ENCODE measurements at places on chromosomes 11 and 22. TPM values are rescaled to one million over a fixed set of nuclear protein-coding genes. Genes with fewer than 3 reads are reported as not detected.

POGLUT3 gene
- 16.0 TPM for total RNA-seq

MMP11 gene
- 16.5 TPM for total RNA-seq

DNA sequence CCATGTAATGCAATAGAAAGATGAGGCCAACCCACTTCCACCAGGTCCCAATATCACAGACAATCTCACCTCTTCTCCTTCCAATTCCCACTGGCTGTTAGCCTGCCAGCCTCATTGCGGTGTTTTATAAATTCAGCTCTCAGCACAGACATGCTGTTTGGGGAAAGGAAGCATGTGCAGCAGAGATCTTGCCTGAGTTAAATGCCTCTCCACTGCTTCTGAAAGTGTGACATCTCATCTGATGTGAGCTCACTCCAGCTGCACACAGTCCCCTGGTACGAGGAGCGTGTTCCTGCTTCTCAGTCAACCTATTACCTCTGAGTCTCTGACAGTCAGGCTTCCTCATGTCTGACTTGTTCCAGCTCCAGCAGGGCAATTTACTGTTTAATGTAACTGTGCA is 122.7 kb upstream of the GUCY1A2 start:
- H3K27ac ChIP-seq, result no peak overlapping the region
- no peak overlapping the region for H3K4me3 ChIP-seq
- H3K27me3 ChIP-seq, result no peaks in the 10 kb centered on the region
- no peaks in the 10 kb centered on the region for H3K4me1 ChIP-seq
- no peak for DNase-seq

DNA sequence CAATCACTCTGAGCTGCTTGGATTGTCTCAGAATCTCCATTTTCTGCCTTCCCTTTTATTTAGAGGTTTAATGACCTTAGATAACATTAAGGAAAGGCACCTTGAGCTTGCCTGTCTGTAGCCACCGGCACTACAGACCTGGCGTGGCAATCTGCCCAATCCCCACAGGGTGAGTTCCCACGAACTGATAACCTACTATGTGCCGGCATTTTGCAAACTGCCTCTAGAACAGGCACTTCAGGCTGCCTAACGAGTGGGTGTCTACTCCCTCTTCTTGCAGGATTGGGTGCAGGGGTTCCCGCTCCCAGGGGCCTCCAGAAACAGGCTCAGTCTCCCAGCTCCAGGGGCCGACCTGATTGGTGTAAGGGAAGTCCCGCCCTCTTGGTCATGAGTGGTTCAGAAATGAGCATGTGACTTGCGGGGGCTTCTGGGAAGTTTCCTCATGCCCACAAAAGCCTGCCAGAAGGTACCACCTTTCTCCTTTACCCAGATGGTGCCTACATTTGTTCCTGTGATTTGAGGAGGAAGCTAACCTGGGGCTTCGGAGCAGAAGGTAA is 120.0 kb upstream of the LDLRAD3 start:
- H3K27ac ChIP-seq, result no peak overlapping the region
- H3K4me1 ChIP-seq, result peaks cover 15% of the 10 kb centered on the region
- DNase-seq, result no peak
- peaks cover 8% of the 10 kb centered on the region for H3K27me3 ChIP-seq
- H3K36me3 ChIP-seq, result no peaks in the 10 kb centered on the region
- no peak overlapping the region for H3K4me3 ChIP-seq
